Stimulated activated CD4-positive, alpha-beta T cell treated with anti-CD3 and anti-CD28 coated beads, Interleukin-15, amount 100 ng/mL, for 24 hours (primary cell): ENCODE measurements at places on chromosomes 11 and 22.

GRCh38 chr11:17810041-17810440 is 75.5 kb downstream of the KCNC1 start:
- DNase-seq: no peak

GRCh38 chr11:40974186-40974795 is 485.2 kb downstream of the LRRC4C start:
- DNase-seq: no peak

DNA sequence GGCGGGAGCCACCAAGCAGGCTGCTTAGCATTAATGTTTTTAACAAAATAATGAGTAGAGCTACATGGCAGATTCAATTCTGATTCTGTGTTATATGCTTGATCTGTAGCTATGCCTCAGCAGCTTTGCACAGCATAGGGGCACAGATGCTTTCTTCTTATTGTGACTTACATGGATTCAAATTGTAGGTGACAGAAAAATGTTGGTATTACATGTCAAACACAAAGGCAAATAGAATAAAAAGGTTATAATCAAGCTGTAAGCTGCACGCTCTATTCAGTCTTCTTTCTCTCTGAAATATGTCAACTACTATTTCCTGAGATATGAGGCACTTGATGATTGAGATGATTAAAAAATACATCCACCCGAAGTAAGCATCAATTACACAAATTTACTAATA is 1573.8 kb downstream of the FAM181B start:
- DNase-seq: no peak

GRCh38 chr11:75147875-75148263 is 3.0 kb upstream of the SLCO2B1 start:
- DNase-seq: no peak

- no peak for DNase-seq
Observed at GRCh38 chr22:17700778-17701177, 62.2 kb downstream of the BCL2L13 start.

DNA sequence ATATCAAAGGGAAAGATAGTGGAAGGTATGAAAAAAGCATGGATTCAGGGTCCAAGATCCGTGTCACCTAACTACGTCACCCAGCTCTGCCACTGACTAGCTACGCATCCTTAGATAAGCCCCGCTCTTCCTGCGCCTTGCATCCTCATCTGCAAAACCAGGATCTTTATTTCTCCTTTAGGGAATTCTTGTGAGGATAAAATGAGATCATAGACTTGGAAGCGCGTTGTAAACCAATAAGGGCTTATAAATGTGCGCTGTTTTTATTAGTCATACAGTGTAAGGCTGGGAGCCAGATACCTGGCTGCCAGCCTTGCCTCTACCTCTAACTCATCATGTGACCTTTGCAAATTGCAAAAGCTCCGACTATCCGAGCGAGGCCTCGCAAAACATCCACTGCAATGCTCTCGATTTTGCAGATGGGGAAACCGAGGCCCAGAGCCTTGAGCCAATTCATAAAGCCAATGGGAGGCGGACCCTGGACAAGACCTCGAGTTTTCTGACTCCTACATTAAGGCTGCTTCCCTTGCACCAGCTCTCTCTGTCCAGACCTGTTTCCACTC is 753 bp downstream of the PRPF19 start:
- DNase-seq: peak; percentile 33

GRCh38 chr22:42977569-42977968 is 37.4 kb downstream of the PACSIN2 start:
- DNase-seq: no peak

- no peak for DNase-seq
Observed at GRCh38 chr11:94402355-94402754, 1.1 kb upstream of the GPR83 start.

GRCh38 chr11:65821107-65821506 is 12.7 kb upstream of the SNX32 start:
- DNase-seq: no peak

GRCh38 chr11:1935156-1936071 is 11.7 kb upstream of the MRPL23 start:
- no peak for DNase-seq

GRCh38 chr11:66701432-66702240 is 23.9 kb upstream of the RBM4B start:
- peak; percentile 20 for DNase-seq

- no peak for DNase-seq
Observed at GRCh38 chr11:70476669-70477068, 78.3 kb downstream of the CTTN start.

GRCh38 chr22:17384612-17385330 is 15.5 kb downstream of the CECR2 start:
- no peak for DNase-seq

DNA sequence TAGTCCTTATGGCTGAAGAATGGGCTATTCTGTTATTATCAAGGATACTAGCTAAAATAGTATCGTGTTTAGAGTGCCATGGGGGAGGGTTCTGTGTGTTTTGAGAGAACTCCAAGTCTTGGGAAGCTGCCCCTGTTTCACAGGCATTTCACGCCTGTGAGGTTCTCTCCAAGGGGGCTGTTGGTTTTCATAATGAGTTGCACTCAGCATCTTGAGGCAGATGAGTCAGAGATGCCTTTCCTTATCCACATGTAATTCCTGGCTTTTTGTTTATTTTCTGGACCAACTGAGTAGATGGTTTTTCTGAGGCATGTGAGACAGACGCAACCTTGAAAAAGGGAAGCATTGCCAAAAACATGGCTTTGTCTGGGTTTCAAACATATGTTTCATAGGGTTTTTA is 203.7 kb downstream of the ARHGAP42 start:
- no peak for DNase-seq

- no peak for DNase-seq
Observed at GRCh38 chr11:31757260-31757835, 53.8 kb downstream of the PAX6 start.

DNA sequence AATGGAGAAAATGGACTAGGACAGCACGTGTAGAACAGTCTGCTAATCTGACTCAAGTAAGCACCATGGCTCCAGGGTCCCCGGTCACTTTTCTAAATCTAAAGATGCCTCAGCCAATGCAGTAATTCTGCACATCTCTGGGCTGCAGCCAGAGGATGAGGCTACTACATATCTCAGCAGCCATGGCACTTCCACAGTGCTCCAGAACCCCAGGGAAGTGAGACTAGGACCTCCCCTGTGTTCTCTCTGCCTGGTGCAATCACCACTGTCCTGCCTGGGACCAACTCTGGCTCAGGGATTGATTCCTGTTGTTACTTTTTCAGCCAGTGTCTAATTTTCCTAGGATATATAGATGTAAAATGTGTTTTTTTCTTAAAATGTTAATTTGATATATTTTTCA is 129.4 kb upstream of the TOP3B start:
- no peak for DNase-seq

- DNase-seq: no peak
Observed at GRCh38 chr11:92819830-92820229, 149.6 kb upstream of the MTNR1B start.

DNA sequence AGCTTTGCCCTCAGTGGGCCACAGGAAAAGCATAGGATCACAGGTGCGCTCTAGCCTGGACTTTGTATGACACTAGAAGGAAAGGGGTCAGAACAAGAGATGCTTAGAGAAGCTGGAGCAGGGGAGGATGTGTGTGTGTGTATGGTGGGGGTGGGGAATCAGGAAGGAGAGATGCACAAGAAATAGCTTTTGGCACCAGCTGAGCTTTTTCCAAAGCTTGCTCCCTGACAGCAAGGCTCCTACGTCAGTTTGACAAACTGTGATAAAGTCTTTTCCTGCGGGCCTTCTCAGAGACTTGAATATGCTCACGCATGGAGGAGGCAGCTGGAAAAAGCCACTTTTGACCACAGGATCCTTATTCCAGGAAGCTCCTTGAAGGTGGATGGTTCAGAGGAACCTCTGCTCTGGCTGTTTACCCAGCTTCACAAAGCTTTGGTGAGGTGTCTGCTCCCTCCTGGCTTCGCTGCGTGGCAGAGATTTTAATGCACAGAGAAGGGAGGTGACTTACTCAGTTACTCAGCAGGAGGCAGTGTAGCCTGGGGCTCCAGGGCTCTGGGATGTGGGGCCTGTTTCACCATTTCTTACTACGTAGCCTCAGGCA is 3.9 kb downstream of the CDC42EP1 start:
- no peak for DNase-seq

GRCh38 chr22:29816539-29816938 is 21.5 kb downstream of the ASCC2 start:
- DNase-seq: no peak

- DNase-seq: peak; percentile 35
Observed at GRCh38 chr11:60175860-60176275, 7.0 kb downstream of the MS4A6A start.

- no peak for DNase-seq
Observed at GRCh38 chr22:43553451-43554258, 141.8 kb downstream of the MPPED1 start.

DNA sequence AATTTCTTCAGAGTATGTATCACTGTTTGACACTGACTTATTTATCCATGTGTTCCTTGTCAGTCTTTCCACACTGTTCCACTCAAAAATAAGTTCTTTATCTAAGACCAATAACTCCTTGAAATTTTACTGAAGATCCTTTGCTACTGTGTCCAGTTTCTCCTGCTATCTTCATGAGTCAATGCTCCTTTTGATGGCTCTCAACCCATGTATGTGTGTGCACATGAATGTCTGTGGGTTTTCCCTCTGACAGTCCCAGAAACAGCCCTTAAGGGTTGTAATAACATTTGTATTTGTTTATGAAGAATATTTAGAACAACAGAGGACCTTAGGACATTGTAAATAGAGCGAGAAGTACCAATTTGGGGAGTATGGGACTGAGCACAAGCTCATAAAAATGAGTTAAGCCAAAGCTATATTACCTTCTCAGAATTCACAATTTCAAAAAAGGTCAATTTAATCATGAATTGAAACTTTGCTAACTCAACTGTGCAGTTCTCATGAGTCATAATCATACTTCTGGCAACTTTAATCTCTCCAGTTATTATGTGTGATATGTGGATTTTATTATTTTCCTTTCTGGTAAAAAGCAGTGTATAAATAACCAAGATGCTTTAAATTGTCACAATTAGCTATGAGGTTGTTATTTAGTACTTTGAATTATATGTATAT is 533.6 kb downstream of the CNTN5 start:
- no peak for DNase-seq

DNA sequence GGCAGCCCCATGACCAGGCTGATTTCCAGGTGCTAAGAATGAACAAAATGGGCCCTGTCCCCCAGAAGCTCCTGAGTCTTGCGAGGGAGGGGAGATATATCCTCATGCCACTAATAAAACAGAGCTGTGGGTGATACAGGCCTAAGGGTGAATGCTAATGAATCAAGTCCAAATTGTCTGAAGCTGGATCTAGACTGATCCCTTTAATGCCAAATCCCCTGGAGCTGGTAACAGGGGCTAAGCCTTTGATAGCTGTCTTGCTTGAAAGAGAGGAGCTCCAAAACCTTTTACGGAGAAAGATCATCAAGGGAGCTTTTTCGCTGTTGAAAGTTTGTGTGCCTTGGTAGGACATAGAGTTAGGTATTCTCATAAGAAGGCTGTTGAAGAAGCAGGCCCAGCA is 79.7 kb downstream of the PPFIBP2 start:
- DNase-seq: no peak

DNA sequence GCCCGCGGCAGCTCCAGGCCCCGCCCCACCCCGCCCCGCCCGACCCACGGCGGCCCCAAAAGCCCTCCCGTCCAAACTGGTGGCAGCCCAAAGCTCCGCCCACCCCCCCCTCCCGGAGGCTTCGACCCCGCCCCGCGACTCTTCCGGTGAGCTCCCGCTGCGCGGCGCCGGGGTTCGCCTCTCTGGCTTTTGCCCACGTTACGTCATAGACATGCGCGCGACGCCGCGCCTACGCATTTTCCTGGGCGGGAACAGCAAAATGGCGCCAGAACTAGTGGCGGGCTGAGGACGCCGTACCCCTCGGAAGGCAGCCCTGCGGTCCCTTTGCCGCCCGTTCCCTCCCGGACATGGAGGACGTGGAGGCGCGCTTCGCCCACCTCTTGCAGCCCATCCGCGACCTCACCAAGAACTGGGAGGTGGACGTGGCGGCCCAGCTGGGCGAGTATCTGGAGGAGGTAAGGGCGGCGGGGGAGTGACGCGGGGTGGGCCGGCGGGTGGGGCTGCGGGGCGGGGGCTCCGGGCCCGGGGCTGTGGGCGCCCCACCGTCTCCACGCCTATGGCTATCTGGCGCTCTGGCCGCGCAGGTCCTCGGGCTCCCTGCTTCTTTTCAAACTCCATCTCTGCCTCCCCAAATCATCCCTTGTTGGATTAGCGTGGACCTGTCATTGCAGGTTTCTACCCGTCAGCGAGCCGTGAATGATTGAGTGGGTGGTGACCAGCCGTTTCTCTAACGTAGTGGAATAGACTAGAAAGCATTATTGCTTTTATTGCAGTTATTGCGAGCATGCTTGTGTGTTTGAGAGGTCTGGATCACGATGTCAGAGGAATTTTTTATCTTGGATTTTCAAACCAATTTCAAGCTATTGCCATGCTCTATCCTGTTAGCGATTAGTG is at the start of gene NCAPH2:
NCAPH2 (plus strand) TSS at position 234 of the 894 bp plus-strand sequence; CDS start at position 348, 114 bp downstream.
- peak; percentile 98 for DNase-seq

DNA sequence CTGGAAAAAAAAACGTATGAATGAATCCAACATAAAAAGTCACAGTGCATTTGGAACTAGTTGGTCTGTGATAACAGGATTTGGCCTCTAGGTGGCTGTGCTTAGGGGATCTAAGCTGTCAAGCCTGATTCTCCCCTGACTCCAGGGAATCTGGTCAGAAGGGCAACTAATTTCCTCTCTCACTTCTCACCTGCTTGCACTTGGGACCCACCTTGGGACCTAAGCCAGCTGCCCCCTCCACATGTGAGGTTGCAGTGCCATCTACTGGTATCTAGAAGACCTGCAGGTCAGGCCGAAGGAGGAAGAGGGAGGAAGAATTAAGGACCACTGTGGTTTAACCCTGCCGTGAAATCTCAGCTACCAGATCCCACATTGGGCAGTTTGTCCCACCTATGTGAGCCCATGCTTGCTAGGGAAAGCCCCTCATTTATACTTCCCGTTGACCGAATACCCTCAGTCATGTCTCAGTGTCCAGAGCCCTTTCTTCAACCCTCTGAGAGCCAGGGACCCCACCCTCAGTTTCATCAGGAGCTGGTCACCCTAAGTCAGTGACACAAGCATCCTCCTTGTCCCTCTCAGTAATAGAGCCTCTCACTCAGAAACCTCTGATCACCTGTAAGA is 33.2 kb upstream of the CAVIN3 start:
- DNase-seq: peak; percentile 65

DNA sequence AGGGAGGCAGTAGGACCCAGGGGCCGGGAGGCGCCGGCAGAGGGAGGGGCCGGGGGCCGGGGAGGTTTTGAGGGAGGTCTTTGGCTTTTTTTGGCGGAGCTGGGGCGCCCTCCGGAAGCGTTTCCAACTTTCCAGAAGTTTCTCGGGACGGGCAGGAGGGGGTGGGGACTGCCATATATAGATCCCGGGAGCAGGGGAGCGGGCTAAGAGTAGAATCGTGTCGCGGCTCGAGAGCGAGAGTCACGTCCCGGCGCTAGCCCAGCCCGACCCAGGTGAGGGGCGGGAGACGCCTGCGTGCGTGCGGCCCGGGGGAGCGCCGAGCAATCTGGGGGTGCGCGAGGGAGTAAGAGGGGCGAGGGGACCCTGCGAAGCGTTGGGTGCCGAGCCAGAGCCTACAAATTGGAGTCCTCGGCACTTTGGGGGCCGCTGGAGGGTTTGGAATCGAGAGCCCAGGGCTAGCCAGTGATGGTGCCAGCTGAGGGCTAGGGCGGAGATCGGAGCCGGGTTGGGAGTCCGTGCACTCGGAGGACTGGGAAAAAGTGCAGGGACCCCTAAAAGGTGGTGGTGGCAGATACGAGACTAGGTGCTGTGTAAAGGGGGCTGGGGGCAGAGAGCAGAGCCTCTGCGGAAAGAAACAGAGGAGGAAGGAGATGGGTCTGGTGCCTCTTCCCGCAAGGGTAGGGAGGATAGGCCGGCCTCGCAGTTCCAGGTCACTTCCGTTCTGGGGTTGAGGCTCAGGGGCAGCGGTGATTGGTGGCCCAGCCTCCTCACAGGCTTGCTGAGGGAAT is at the start of gene SERPINH1:
SERPINH1 (plus strand) TSS at position 206 of the 788 bp plus-strand sequence. CDS start 4,097 bp downstream, outside the sequence.
- DNase-seq: peak; percentile 89
